GM12864 (cell line): ENCODE measurements at places on chromosomes 4 and X.

GRCh38 chr4:150418757-150419410, 163.1 kb upstream of the MAB21L2 start:
- no peak for DNase-seq

DNA sequence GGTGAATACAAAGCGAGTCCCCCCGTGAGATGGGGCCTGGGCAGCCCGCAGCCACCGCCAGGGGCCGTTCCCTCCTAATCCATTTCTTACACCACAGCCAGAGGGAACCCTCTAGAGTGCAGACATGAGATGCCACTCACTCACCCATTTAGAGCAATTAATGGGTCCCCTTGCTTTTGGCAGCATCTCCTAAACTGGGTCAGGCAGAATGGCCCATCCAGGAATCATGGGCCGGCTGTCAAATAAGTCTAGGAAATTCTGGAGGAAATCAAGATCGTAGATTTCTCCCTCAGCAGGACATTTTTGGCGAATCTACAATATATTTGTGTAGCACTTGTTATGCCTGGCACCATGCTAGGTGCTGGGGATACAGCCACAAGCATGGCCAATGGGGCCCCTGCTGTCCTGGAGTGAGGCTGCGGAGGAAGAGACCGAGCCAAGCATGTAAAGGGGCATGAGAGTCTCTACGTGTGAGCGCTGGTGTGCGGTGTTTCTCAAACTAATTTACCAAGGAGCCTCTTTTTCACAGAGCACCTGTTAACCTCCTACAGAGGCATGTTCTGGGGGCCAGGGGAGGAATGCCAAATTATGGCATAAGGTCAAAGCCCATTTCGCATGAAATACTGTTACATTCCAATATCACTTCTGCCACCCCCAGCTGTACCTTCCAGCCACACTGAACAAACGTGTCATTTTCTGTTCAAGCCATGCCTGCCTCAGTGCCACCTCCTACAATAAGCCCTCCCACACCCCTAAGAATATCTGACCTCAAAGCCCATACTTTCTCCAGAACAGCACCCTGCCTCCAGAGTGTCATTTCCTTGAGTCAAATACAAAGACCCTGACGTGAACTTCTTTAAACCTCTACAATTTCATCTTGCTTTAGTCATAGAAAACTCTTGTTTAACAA, 28.1 kb upstream of the JAKMIP1 start:
- no peak for DNase-seq

DNA sequence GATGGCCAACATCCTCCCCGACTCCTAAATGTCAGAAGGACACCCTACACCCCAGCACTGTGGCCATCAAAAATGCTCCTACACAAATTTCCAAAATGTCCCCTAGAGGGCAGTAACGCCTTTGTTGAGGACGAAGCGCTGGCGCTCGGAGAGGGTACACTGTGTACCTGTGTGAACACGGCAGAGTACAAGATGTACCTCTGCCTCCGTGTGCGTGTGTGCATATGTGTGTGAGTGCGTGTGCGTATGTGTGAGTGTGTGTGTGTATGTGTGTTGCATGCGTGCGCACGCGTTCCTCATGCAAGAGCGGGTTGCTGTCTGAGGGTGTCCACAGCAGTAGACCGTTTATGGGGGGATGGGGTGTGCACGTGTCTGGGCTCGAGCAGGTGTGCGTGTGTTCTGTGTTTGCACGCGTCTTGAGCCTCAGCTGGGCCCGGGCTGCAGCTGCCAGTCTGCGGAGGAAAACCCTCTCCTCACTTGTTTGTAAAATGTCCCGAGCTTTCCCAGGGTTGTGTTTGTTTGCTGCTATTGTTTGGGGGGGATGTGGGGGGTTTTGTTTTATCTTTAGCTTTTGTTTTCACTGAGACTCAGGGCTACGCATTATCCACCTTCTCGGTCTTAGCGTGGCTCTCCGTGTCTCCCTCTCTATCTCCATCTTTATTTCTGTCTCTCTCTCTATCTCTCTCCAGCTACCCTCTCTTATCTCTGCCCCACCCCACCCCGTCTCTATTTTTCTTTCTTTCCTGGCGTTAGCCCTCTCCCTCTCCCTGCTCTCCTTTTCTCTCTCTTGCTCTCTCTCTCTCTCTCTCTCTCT, 10.4 kb upstream of the TSPYL2 start:
- DNase-seq = no peak

DNA sequence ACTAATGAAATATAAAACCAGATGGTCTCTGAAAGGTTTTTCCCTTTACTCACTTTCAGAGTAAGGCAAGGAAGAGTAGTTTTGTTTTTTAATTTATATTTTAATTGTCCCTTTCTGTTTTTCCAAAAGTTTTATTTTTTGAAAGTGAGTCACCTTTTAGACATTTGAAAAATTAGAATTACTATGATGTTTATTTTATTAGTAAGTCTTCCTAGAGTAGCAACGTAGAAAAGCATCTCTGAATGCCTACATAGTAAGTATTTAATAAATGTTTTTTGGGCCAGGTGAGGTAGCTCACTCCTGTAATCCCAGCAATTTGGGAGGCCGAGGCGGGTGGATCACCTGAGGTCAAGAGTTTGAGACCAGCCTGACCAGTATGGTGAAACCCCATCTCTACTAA, 51.1 kb downstream of the TET2 start:
- DNase-seq = no peak

- DNase-seq = no peak
These were observed 1389.9 kb downstream of the ARAP2 start for GRCh38 chr4:34854451-34854850.

DNA sequence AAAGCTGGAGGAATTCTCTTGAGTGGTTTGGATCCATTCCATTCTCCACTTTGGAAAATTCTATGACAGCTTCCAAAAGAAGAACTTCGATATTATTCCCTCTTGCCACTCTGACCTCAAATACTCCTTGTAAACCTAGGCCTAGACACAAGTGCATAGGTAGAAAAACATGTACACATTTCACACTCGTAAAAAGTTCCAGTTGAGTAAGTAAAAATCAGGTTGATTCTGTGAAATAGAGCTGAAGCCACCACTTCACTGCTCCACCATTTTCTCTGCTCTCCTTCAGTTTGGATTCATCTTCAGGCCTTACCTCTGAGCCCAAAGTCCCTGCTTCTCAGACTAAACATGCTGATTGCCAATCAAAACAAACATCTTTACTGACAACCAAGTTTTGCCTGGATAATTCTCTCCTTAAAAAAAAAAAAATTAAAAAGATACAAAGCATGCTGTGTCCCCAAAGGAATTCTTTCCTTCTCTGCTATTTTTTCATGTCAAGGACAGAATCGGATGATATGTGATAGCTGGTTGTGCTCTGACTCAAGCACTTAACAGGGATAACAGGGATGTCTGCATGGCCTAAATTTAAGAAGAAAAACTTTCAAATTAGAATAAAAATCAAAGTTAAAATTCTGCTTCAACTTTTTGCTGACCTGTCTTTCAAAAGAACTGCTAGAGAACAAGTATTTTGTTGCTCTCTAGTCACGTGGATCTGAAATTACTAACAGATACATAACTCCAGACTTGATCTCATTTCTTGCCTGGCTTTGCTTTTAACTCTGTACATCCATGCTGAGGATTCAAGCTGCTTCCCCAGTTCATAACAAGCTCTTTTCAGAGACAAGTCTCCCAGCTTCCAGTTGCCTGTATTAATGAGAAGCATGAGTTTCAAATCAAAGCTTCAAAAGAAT, 420.9 kb upstream of the INTU start:
- no peak for DNase-seq

DNA sequence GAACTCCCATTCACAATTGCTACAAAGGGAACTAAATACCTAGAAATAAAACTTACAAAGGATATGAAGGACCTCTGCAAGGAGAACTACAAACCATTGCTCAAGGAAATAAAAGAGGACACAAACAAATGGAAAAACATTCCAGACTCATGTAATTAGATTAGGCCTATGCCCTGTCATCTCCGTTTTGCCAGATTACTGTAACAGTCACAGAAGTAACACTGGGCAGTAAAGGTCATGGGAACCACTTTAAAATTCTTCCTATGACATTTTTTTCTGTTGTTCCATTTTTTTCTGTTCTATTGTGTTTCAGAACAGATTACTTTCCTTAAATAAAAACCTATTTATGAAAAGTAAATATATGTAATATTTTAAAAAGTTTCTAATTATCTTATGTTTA, 199.4 kb upstream of the CENPE start:
- DNase-seq = no peak

DNA sequence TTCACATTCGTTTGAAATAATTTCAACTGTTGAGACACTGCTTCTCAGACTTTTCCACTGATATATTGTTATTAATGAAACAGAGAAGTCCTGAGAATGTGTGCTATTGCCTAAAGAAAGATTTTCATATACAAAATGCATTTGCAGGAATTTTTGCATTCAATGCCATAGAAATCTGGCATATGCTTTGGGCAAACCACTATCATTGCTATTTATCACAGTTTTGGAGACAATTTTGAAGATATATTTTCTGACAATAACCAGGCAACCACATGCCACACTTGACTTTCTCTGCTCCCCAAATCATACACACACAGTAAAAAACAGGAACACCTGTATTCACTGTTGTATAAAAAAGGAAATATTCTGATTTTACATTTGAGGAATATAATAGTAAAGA, 1303.7 kb upstream of the IGFBP7 start:
- no peak for DNase-seq

DNA sequence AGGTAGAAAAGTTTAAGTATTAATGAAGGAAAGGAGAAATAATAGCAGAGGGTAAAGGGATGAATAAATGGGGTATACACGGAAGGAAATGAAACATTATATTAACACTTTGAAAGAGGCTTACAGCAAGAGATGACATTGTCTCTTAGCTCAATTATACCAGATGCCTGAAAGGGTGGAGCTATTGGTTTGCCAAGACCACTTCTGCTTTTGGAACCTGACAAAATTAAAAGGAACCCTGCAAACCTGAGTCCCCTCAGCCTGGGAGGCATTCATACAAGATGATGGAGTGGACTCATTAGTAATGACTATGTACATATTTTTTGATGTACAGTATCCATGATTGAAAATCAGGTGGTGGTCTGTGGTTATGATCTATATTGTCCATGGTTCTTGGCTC, 45.1 kb upstream of the HPF1 start:
- no peak for DNase-seq

DNA sequence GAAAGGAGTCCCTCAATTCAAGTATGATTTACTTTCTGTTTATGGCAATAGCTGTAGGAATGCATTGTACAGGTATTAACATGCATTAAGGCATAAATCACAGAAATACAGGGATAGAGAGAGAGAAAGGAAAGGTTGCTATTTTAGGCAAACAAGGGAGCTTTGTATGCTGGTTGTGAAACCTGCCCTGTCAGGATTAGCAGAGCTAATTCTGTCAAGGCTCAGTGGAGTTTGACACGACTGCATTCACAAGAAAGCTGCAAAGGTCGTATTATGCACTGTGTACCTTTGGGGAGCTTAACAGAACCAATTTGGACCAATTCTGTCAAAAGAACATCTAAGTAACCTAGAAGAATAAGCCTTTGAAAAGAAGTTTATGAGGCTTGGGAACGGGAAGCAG, 239.3 kb downstream of the GRIA2 start:
- DNase-seq = no peak

- no peak for DNase-seq
These were observed 52.9 kb downstream of the TXK start for GRCh38 chr4:48081196-48081595.

GRCh38 chr4:71290074-71290473, 48.7 kb upstream of the SLC4A4 start:
- no peak for DNase-seq
